Activated naive CD4-positive, alpha-beta T cell treated with anti-CD3 and anti-CD28 coated beads, Interleukin-2, amount 50 U/mL, for 72 hours (primary cell): ENCODE measurements at places on chromosomes 6 and 20. TPM values are rescaled to one million over a fixed set of nuclear protein-coding genes. Genes with fewer than 3 reads are reported as not detected.

SLC32A1 gene
- not detected for total RNA-seq

SPATA2 gene
- 7.2 TPM for total RNA-seq

EDN1 gene
- 0.27 TPM for total RNA-seq

TP53TG5 gene
- 0.45 TPM for total RNA-seq

BPI gene
- total RNA-seq: not detected

SCUBE3 gene
- 0.04 TPM for total RNA-seq

PACSIN1 gene
- 0.97 TPM for total RNA-seq

RSPO3 gene
- not detected for total RNA-seq

HCK gene
- not detected for total RNA-seq

HLA-DPB1 gene
- 39.0 TPM for total RNA-seq

OTOR gene
- total RNA-seq: not detected

OR12D3 gene
- not detected for total RNA-seq

HSD17B8 gene
- 14.7 TPM for total RNA-seq

TDRD6 gene
- total RNA-seq: not detected

SDC4 gene
- 23.5 TPM for total RNA-seq

ZNF512B gene
- total RNA-seq: 21.4 TPM

MATN4 gene
- 1.4 TPM for total RNA-seq
